ENCODE measurements at places on chromosomes 3 and 15. TPM values are rescaled to one million over a fixed set of nuclear protein-coding genes. Genes with fewer than 3 reads are reported as not detected.

KLF15 gene
- 4.1 TPM for total RNA-seq

RLBP1 gene
- not detected for total RNA-seq

DZIP1L gene
- 34.2 TPM for total RNA-seq

PP2D1 gene
- not detected for total RNA-seq

SLC9C1 gene
- total RNA-seq = not detected

DUOX1 gene
- under 0.01 TPM for total RNA-seq

CFAP100 gene
- not detected for total RNA-seq

CDAN1 gene
- total RNA-seq = 10.0 TPM

LRRIQ4 gene
- not detected for total RNA-seq

ABHD14A gene
- 12.9 TPM for total RNA-seq

SAMMSON gene
- total RNA-seq = not detected

VWA5B2 gene
- total RNA-seq = not detected

CCDC54 gene
- total RNA-seq = not detected

DOCK3 gene
- 0.29 TPM for total RNA-seq

POPDC2 gene
- 0.15 TPM for total RNA-seq

IMP3 gene
- total RNA-seq = 75.0 TPM

ZNF80 gene
- not detected for total RNA-seq

PSMD6 gene
- 125 TPM for total RNA-seq

NMNAT3 gene
- total RNA-seq = 0.83 TPM

GPR160 gene
- 0.29 TPM for total RNA-seq

EIF2A gene
- total RNA-seq = 278 TPM

SLC27A2 gene
- total RNA-seq = not detected

RNF13 gene
- 56.1 TPM for total RNA-seq

CHRNA7 gene
- not detected for total RNA-seq

HRG gene
- not detected for total RNA-seq

WDR93 gene
- total RNA-seq = not detected

DISP2 gene
- 2.2 TPM for total RNA-seq

ITGA11 gene
- total RNA-seq = 8.6 TPM

WWTR1 gene
- 33.2 TPM for total RNA-seq

EXD1 gene
- total RNA-seq = not detected

ZBTB20 gene
- total RNA-seq = 14.9 TPM

FSIP1 gene
- total RNA-seq = 1.6 TPM

PLSCR4 gene
- 20.3 TPM for total RNA-seq

TMCC1 gene
- 16.7 TPM for total RNA-seq

HES1 gene
- total RNA-seq = 2.0 TPM

ARHGEF26 gene
- total RNA-seq = 1.6 TPM

STIMATE gene
- total RNA-seq = 9.9 TPM
